ENCODE measurements at places on chromosomes 3 and 15.

- DNase-seq, result peak; percentile 22
These were observed 172.0 kb downstream of the STT3B start for GRCh38 chr3:31704591-31705179.

DNA sequence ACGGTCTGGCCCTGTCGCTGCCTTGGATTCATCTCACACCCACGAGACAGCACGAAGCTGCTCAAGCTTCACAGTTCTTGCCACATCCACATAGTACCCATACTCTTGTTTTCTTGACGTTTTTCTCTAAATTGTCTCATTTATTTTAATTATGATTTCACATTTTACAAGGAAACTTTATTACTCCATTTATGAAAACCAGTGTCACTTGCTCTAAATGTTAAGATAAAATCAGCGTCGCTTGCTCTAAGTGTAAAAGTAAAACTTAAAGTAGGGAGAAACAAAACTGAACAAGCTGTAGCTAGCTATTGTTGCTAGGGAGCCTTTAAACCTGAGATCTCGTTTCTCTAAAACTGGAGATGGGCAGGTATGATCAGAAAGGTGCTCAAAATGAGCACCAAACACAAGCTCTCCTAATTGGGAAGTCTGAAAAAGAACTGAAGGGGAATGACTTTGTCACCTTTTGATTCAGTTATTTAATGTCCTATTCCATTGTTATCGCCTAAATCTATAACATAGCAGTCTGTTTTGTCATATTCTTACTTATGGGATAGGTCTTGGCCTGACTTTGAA lies 680 bp downstream of the IFT122 start:
- DNase-seq, result no peak

DNA sequence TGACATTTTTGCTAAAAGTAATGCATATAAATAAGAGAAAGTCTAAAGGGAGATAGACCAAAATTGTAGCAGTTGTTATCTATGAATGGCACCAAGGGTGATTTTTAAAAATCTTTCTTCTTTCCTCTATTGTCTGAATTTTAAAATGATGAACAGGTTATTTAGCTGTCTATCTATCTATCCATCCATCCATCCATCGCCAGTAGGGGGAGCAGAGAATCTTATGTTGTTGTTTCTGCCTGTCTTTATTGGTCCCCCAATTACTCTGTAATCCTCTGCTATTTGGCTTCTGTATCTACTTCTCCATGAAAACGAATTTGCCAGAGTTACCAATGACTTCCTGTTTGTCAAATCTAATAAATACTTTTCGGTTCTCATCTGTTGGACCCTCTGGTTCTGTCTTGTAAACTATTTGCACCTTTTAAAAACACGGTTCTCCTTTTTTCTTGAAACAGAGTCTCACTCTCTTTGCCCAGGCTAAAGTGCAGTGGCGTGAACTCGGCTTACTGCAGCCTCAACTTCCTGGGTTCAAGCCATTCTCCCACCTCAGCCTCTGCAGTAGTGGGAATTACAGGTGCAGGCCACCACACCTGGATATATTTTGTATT lies 86.0 kb downstream of the ECT2 start:
- peak; percentile 15 for DNase-seq

- DNase-seq, result no peak
These were observed 964.7 kb downstream of the ROBO2 start for GRCh38 chr3:78004571-78004970.

DNA sequence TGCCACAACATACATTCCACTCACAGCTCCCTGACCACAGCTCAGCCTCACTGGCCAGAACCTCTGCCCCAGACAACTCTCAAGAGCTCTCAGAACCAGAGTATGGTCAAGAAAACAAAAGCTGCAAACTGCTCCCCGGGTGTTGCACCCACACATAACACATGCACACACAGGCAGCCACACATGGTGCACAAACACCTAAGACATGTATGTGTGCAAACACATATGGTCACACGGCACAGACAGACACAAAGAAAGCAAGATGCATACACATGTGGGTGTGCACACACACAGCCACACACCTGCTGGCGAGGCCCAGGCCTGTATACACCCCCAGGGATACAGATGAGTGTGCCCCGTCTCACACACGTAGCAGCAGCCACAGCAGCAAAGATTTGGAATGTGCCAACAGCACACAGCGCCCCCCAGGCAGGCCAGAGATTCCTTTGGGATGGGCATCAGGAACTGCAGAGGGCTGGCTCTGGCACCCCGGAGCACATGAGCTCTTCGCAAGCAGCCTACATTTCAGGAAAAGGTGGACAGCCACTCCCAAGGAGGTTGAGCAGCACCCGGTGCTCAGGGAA lies 6.6 kb downstream of the KLF15 start:
- no peak for DNase-seq

DNA sequence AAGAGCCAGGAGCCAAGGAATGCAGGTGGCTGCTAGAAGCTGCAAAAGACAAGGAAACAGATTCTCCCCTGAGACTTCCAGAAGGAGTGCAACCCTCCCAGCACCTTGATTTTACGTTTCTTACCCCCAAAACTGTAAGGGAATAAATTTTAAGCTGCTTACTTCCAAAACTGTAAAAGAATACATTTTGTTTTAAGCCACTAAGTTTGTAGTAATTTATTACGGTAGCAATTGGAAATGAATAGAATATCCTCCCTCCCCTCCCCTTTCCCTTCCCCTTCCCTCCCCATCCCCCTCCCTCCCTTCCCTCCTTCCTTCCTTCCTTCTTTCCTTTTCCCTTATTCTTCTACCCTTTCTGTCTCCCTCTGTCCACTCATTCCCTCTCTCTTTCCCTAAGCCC lies 203.7 kb upstream of the CFAP20DC start:
- DNase-seq, result no peak

GRCh38 chr15:90082140-90082715 lies 20.0 kb downstream of the IDH2 start:
- DNase-seq, result no peak

DNA sequence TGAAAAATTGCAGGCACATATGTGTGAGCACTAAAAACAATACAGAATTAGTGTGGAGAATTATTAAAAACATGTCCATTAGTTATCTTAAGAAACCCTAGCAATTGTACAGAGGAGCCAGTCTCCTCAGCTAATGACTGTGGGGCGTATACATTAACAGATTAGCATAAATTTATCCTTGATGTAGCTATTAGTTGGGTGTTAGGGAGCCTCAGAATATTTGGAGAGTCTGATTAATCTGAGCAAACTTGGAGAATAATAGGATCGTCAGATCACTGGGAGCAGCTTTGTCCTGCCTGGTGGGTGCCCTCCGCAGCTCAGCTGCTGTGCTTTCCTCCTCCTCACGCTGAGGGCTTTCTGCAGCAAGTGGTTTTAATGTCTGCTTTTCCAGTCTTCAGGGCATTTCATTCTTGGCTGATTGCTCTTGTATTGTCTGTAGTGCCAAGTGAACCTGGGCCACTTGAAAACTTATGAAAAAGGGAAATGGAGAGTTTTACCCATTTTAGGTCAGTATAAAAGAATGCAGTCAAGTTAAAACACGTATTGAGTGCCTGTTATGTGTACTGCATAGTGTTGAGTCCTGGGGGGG lies 417.4 kb upstream of the SEMA6D start:
- DNase-seq, result no peak

GRCh38 chr3:37116998-37117397 lies 57.4 kb downstream of the LRRFIP2 start:
- DNase-seq, result no peak

DNA sequence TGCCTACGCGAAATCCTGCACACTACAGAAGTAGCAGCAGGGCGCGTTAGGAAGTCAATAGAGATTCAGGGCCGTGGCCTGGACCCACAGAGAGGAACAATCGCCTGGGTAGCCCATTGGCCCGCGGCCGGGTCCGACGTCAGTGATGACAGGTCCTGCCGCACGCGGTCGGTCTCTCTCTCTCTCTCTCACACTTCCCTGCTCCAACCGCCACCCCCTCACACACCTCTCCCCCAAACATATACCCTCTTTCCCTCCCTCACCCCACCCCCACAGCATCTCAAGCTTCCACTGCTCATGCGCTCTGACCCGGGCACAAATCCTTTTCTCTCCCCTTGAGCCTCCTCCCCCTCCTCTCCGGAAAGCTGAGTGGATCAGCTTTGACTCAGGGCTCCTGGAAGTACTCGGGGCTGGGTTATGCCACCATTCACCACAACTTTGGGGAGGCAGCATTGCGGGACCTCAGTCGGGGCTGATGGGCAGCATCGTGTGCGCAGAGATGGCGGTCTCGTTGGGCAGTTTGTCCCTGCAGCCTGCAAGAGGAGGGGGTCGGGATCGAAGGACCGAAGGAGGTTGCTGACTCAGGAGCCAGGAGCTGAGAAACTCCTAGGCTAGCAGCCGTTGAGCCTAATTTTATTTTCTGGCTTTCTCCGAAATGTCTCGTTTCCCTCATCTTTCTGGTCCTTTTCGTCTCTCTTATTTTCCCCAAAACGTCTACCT lies 9.0 kb downstream of the ZIC4 start:
- DNase-seq, result no peak

GRCh38 chr15:47384341-47384740 lies 333.0 kb upstream of the SEMA6D start:
- DNase-seq, result peak; percentile 51

DNA sequence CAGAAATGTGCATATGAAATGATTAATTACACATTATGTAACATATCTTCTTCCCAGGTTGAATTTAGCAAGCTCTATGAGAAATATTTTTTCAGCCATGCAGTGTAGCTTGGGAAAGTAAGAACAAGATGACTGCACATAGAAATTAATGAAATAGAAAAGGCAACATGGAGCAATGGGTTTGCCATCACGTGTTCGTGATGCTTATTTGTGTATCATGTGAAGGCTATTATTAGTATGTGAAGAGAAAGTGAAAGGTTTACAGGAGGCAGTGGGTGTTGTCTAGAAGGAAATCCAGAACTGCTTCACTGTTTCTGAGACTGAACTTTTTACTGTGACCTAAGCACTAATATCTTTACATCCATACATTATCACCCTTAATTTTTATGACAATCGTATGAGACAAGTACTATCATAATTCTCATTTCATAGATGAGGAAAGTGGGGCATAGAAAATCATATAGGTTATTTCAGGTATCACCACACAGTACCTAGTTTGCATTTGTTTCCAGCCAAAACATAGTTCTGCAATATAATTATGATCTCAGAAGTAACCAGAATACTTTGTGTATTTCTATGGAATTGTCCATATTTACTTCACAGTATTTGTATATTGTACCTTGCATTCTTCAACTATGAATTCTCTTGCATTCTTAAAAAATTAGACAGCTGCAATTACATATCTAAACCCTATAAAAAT lies 14.9 kb downstream of the SERPINI1 start:
- DNase-seq, result no peak

DNA sequence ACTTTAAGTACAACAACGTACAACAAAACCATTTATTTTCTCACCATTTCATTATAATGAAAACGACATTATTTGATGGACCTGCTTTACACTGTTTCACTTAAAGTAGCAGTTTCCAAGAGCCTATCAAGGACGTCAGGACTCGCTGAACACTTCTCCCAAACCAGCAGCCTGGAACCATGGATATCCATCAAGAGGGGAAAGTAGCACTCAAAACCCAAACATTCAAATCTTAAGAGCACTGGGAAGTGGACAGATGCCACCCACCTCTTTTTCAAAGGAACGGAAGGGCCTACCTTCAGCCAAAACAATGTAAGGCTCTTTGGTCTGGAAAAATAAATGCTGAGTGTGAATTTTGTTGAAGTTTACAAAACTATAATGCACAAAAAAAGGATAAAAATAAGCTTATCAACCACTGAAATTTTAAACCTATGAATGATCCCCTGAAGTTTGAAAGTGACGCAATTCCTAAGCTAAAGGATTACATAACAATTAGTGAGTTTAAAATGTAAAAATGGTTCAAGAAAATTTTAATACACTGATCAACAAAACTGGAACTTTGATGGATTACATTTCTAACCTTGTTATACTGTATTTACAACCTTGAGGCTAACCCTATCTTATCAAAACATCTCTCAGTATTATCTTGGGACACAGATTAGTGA lies 4.6 kb downstream of the PIK3R4 start:
- no peak for DNase-seq

GRCh38 chr3:61357902-61358301 lies 106.7 kb upstream of the FHIT start:
- DNase-seq, result no peak

- no peak for DNase-seq
These were observed 107.0 kb upstream of the SPRED1 start for GRCh38 chr15:38145651-38146111.

DNA sequence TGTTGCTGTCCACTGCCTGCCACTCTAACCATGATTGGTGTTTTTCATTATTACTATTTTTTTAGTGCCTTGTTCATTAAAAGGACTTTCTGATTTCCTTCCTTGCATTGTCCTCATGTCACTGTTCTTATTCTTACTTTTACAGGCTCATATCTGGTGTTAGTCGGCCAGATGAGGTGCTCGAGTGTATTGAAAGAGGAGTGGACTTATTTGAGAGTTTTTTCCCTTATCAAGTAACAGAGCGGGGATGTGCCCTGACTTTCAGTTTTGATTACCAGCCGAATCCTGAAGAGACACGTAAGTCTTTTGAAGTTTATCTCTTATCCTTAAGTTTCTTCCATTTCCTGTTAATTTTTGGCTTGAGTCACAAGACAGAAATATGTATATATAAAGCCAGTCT lies 23.2 kb downstream of the QTRT2 start:
- no peak for DNase-seq

DNA sequence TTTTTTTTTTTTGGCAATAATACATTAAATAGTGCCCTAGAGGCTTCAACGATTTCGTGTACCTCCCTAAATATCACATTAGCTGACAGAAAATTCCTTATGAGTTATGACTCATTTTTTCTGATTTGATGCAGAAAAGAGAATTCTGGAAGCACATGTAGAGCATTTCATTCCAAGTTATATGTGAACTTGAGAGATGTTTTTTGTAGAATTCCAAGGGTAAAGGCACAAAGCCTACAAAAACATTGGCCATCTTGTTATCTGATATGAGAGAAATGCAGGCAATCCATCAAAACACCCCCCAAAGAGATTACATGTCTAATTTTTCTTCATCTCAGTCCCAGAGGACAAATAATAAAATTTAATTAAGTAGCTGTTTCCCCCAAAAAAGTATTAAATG lies 6.7 kb upstream of the PFN2 start:
- no peak for DNase-seq

DNA sequence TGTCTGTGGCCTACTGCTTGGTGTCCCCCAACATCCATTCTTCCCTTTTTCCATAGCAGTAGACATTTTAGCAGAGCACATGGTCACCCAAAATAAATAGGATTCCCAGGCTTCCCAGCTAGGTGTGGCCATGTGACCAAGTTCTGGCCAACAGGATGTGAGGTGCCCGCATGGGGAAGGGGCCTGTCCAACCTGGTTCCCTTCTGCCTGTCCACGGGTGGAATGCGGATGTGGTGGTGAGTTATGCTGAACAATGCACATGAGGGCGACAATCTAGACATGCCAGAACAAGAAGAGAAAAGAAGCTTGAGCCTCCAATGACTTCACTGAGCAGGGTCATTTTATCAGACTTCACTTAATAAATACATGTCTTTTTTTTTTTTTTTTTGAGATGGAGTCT lies 77.6 kb upstream of the DLG1 start:
- DNase-seq, result no peak
